LHCN-M2 (cell line): ENCODE measurements at places on chromosomes 3 and 15.

GRCh38 chr15:39455471-39455991 lies 125.3 kb upstream of the THBS1 start:
- DNase-seq, result no peak

GRCh38 chr3:174940151-174940550 lies 81.0 kb downstream of the NAALADL2 start:
- DNase-seq, result no peak

DNA sequence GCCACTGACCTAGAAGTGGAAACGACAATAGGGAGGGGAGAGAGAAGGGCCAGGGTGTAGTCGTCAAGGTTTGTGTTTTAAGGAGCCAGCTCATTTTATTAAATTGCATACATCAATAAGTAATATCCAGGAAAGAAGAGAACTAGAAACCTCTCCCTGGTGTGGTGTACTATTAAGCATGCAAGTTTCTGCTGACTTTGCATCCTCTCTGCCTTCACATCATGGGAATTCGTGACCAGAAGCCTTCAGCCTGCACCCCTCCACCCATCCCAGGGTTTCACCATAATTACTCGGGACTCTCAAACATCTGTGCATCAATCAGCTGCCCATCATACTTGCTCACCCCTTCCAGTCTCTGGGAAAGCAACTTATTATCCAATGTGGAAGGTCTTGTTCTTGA lies 70.9 kb upstream of the UBE3A start:
- no peak for DNase-seq

DNA sequence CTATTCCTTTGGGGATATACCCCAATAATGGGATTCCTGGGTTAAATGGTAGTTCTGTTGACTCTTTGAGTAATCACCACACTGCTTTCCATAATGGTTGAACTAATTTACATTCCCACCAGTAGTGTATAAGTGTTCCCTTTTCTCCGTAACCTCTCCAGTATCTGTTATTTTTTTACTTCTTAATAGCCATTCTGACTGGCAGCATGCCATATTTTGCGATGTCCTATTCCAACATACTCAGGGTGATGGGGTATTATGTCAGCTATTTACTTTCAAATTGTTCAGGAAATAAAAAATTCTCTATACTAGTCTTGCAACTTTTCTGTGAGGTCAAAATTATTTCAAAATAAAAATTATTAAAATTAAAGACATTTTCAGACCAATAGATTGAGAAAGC lies 9.1 kb upstream of the PARP14 start:
- DNase-seq, result no peak

- no peak for DNase-seq
Observed at GRCh38 chr3:29145360-29145759, 135.5 kb upstream of the RBMS3 start.

- DNase-seq, result no peak
Observed at GRCh38 chr15:31275331-31276262, 51.0 kb upstream of the KLF13 start.

GRCh38 chr15:48636511-48636910 lies 9.0 kb downstream of the FBN1 start:
- DNase-seq, result no peak

DNA sequence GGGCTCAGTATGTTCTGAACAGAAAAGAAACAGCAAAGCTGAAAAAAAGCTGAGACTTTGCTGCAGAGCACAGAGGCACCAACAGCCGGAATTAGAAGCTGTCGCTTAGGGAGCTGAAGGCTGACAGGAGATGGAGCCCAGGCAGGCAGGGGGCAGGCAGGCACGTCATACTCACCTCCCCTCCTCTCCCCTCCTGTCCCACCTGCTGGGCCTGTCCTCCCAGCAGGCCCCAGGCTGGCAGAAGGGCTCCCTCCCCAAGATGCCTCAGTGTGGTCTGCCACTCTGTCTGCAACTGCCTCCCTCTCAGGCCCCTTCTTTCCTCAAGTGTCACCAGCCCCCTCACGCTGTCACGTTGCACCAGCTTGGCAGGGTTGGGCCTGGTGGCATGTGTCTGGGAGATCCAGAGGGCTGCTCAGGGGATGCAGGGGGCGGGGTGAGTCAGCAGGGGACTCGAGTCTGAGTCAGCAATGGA lies 3.2 kb upstream of the ANKRD63 start:
- no peak for DNase-seq

DNA sequence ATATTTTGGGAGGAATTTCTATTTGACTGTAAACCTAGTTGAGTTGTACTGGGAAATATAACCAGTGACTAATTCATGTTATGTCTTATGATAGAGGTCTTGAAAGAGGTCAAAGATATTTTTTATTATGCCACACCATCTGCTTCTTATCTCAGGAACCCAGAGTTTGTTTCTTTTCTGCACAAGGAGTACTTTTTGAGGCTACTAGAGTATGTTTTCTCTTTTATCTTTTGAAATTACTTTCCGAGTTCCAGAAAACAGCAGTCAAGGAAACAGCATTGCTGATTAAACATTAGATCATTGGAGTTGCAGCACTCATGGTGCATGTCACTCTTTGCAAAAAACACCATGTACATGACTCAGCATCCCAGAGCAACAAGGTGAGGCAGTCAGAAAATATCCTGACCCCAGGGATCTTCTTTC lies 645.8 kb upstream of the NR2F2 start:
- peak; percentile 95 for DNase-seq

GRCh38 chr15:77993374-77993911 lies 84.1 kb downstream of the TBC1D2B start:
- DNase-seq, result no peak

DNA sequence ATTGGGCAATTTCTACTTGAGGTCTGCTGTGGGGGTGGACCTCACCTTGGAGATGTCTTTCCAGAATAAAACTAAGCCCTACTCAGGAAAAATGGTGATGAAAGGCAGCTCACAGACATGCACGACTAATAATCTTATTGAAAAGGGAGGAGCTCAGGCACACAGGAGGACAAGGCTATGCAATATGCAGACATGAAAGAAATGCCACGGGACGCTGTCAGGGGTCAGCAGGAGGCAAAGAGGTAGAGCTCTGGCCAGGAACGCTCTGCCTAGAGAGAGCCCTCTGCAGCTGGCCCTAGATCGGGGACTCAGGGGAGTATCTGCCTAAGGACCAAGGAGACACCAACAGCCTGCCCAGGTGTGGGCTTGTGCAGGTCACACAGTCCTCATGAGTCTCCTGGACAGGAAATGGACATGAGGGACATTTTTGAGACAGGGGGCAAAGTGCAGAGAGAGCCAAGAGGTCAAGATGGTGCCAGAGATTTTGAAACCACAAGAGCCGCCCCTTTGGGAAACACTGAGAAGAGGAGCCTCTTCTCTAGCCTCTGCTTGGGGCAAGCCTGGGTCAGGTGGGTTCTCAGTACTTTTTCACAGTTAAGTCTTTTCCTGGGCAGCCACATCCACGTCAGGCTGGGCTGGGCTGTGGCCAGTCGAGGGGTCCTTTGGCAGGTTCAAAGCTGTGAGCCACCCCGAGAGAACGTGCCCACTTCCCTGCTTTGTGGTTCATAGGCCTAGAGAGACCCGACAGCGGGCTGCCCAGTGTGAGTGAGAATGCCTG lies 23.2 kb downstream of the EAF1 start:
- DNase-seq, result no peak

DNA sequence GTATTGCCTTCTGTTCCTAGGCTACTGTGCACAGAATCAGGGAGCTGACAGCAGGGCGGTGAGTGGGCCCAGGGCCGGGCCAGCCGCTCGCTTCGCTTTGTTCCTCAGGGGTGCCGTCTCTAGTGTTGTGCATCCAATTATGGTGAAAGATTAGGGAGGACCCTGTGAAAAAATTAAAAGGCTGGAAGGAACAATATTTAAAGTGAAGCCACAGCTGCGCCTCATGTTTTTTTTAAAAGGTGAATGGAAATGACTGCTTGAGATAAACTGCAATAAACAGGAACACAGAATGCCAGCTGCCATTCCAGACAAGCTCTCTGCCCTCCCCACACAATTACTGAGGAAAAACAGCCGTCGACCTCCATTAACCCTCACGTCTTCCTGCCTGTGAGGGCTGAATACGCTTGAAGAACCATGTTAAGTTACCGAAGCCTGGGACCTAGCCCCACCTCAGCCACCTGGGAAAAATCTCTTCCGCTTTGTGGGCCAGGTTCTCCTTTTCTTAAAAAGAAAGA lies 132.0 kb upstream of the IL12A start:
- DNase-seq, result no peak

GRCh38 chr3:29426302-29427226 lies 145.7 kb downstream of the RBMS3 start:
- no peak for DNase-seq

- no peak for DNase-seq
Observed at GRCh38 chr15:63396152-63396928, 14.7 kb upstream of the CA12 start.

DNA sequence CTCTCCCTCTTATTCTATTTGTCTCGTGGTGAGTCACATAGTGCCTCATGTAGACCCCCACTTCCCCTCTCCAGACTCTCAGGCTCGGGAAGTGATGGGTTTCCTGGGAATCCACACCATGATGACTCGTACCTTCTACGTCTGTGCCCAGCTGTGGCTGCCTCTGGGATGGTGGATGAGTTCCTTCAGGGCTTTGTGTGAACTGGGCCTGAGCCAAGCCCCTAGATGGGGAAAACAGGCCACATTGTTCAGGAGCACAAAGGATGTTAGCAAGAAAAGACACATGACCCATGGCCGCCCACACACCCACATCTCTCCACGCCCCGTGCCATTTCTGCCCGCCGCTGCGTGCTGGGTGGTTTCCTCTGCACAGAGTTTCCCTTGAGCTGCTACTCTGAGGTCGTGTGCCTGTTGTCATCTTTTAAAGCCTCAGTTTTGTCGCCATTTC lies 10.5 kb downstream of the ISG20 start:
- peak; percentile 83 for DNase-seq

- no peak for DNase-seq
Observed at GRCh38 chr15:70269311-70269911, 171.7 kb upstream of the TLE3 start.

- no peak for DNase-seq
Observed at GRCh38 chr3:160633361-160634083, 43.4 kb upstream of the ARL14 start.

- no peak for DNase-seq
Observed at GRCh38 chr3:94875149-94875548, 812.3 kb downstream of the NSUN3 start.

GRCh38 chr15:69422336-69422895 lies 8.3 kb downstream of the KIF23 start:
- DNase-seq, result no peak

DNA sequence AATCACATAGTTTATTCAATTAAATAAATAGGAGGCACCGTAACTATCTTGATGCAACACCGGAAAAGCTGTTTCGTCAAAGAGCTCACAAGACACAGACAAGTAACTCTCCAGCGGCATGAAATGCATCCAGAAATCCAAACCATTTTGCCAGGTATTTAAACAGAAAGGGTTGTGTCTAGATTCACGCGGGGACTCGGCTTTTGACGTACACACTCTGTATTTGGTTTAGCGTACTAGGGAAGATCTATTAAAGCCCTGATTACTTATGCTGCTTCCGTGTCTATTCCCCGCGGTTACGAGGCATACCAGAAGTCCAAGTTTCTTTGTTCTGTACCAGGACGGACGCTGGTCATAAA lies 718 bp downstream of the BNIP2 start:
- DNase-seq, result peak; percentile 49

GRCh38 chr3:107432646-107433045 lies 55.4 kb downstream of the CCDC54 start:
- DNase-seq, result no peak

- DNase-seq, result no peak
Observed at GRCh38 chr3:149282322-149282721, 51.1 kb downstream of the TM4SF18 start.

DNA sequence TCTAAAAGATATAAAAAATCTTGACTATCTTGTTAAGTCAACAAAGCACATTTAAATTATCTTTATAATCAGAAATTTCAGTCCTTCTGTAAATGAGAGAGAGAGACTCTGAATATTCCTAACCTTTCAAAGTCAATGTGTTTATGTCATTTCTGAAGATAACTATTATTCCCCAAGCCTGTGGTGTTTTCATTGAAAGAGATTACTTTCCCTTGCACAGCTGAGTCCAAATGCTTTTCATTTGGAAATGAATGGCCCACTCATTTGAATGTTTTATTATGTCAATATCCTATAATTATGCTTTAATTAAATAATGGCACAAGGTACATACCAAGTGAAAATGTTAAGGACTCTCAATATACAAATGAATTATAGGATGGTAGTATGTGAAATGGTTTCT lies 680.0 kb upstream of the DPPA4 start:
- no peak for DNase-seq

DNA sequence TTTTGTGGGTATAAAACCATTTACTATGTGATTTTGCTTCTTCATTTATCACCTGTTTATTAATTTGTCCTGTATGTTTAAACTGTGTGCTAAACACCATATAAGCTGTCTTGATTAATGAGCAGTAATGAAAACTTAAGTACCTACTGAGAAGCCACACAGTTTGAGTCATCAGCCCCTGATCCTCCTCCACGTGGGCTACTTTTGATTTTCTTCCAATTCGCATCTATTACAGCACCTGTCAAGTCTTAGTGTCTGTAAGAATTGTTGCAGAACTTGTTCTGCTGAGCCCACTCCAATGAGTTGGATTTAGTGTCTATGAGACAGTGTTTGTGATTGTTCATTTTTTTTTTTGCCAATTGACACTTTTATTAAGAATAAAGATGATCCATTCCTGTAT lies 16.8 kb downstream of the EPHA6 start:
- no peak for DNase-seq

DNA sequence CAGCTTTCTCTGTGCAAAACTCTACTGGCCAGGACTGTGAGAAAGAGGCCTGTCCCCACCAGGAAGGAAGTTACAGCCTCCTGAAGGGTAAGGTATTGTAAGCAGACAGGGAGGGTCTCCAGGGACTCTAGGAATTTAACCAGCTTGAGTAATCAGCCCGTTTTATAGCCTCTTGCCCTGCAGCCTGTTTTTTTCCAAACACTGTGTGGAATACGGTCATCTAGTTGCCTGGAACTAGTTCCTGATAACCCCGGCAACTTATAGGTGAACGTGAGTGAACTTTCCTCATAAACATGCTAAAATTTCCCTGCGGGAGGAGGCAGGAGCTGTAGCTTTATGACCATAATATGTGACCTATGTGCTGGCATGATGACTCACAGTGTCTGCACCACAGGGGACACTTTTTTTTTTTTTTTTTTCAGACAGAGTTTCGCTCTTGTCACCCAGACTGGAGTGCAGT lies 60.1 kb upstream of the DAZL start:
- DNase-seq, result peak; percentile 14

- DNase-seq, result no peak
Observed at GRCh38 chr3:142053244-142053643, 96.1 kb downstream of the TFDP2 start.

GRCh38 chr3:191952186-191952585 lies 491.2 kb downstream of the PYDC2 start:
- no peak for DNase-seq

DNA sequence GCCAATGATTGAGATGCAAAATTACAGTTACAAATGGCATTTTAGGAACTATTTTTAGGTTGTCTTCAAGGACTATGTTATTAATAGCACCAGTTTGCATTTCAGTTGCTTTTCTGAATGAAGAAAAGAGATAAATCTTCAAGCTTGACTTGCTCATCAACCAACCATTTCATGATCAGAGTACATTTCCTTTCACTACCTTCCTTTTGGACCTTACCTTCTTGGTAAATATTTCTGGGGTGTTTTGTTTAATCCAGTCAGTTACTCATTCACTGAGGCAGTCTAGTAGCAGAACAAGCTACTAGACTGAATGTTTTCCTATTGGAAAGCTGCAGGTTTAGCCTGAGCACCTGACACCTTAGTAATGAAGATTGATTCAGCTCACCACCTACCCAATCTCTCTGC lies 8.2 kb downstream of the SLC27A2 start:
- no peak for DNase-seq
